NCI-H2029 (cell line): ENCODE measurements at places on chromosomes 16 and 17.

- DNase-seq, result no peak
These were observed 118.4 kb downstream of the COPRS start for GRCh38 chr17:31740611-31741082.

DNA sequence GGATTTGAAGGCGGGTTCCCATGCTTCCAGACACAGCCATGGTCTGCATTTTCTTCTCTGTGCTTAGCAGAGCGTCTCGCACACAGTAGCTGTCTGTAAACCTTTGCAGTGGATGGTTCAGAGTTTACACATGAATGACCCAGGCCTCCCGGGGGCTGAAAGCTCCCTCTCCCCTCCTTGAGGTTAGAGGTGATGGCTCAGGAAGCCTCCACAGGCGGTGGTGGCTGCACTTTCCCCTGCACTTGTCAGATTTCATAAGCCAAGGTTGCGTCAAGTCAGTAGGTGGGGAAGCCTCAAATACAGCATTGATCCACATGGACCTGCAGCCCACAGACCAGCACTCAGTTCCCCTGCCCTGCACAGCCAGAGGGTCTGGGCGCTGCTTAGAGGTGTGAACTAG is 211.9 kb downstream of the KATNIP start:
- no peak for DNase-seq

DNA sequence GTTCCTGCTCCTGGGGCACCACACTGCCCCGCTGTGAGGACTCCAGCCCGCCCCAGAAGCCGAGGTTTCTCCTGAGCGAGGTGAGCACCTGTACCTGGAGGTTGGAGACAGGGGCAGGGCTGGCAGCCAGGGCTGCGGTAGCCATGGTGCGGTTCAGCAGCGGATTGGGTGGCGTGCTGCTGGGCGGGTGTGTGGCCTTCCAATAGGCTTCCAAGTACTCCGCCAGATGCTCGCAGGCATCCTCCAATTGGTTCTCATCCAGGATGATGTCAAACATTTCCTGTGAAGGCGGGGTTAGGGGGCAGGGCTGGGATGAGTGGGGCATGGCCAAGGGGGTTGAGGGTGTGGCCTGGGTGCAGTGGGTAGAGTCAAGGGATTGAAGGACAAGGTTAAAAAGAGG is 11.3 kb upstream of the ARL5C start:
- peak; percentile 89 for DNase-seq

DNA sequence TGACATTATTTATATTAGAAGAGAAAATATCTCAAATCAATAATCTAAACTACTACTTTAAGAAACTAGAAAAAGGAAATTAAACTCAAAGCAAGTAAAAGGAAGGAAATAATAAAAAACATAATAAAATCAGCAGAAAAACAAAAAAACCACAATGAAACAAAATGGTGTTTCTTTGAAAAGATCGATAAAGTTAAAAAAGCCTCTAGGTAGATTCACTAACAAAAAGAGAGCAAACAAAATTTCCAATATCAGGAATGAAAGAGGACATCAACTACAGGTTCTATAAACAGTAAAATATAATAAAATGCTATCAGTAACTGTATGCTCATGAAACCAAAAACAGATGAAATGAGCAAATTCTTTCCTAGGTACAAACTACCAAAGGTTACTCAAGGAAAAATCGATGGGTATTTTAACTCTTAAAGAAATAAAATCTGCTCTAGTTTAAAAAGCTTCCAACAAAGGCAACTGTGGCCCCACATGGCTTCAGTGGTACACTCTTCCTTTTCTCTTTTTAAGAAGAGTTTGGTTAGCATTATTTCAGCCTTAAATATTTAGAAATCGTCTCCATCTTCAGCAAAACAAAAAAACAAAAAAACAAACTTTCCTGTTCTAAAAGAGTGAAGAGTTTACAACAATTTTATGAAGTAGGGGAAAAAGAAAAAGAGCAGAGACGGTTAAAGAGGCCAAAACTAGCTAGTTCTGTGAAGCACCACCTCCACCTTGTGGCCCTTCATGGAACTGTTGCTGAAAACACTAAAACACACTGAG is 102.2 kb downstream of the TRIM37 start:
- DNase-seq, result no peak

DNA sequence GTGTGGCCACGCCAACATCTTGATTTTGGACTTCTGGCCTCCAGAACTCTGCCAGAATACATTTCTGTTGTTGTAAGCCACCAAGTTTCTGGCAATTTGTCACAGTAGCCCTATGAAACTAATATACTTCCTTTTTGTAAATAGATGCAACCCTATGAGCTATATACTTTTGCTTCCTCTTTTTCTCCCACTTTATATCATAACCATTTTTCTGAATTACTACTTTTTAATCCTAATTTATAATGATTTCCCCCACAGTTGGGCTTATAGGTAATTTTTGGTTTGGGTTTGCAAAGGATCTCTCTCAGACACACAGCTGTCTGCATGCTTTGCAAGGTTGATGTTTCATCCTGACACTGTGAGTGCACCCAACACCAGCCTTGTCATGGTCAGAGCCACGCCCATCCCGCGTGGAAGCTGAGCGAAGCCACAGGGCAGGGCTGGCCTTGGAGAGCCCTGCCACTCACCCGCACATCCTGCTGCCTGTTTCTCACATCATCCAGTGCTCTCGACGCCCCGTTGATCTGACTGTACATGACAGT is 5.8 kb downstream of the TRIM25 start:
- DNase-seq, result no peak
